Glutamatergic neuron (in vitro differentiated cells): ENCODE measurements at places on chromosomes 16 and 17.

- no peak for DNase-seq
Observed at GRCh38 chr16:57093666-57094564, 1.5 kb downstream of the CPNE2 start.

GRCh38 chr17:42276609-42277341 lies 584 bp upstream of the STAT5B start:
- peak; percentile 61 for DNase-seq

- no peak for DNase-seq
Observed at GRCh38 chr17:18961634-18962493, 9.9 kb downstream of the SLC5A10 start.

GRCh38 chr16:54627616-54628015 lies 303.0 kb upstream of the IRX5 start:
- no peak for DNase-seq

DNA sequence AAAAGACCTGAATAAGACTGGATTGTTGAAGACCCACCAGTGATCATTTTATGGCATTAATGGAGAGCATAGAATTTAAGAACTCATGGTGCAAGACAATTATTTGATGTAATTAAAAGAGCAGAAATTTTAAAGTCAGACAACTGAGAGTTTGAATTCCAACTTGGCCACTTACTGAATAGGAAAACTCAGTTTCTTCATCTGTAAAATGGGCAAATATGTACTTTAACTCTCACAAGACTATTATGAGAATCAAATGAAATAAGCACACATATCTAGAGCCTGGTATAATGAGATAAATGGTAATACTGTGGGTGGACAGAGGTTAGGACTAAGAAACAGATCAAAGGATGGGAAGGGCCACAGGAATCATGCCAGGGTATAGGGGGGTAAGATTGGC lies 88.0 kb downstream of the SOX9 start:
- DNase-seq = no peak

- no peak for DNase-seq
Observed at GRCh38 chr17:43056051-43056450, 31.0 kb downstream of the RND2 start.

- no peak for DNase-seq
Observed at GRCh38 chr17:62688398-62689160, 61.1 kb downstream of the MRC2 start.
